NCI-H2171 (cell line): ENCODE measurements at places on chromosomes 13 and 19.

DNA sequence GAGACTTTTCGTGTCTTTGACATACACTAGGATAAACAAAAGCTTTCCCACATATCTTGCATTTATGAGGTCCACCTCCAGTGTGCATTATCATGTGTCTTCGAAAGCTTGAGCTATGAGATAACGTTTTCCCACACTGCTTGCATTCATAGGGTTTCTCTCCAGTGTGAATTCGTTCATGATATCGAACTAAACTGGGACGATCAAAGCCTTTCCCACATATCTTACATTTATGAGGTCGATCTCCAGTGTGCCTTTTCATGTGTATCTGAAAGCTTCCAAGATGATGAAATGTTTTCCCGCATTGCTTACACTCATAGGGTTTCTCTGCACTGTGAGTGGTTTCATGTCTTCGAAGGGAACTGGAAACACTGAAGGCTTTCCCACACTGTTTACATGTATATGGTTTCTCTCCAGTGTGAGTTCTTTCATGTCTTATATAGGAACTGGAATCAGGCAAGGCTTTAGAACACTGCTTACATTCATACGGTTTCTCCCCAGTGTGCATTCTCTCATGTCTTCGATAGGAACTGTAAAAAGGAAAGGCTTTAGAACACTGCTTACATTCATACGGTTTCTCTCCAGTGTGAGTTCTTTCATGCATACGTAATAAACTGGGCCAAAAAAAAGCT lies 14.5 kb downstream of the ZNF563 start:
- no peak for DNase-seq

- DNase-seq = no peak
Measured at GRCh38 chr19:10544753-10545251, 1.1 kb downstream of the ATG4D start.

- DNase-seq = no peak
Measured at GRCh38 chr19:49475995-49476880, 2.2 kb downstream of the FLT3LG start.

GRCh38 chr19:8338835-8339234 lies 4.2 kb downstream of the KANK3 start:
- no peak for DNase-seq

- DNase-seq = no peak
Measured at GRCh38 chr13:79604752-79605151, 123.8 kb downstream of the NDFIP2 start.

DNA sequence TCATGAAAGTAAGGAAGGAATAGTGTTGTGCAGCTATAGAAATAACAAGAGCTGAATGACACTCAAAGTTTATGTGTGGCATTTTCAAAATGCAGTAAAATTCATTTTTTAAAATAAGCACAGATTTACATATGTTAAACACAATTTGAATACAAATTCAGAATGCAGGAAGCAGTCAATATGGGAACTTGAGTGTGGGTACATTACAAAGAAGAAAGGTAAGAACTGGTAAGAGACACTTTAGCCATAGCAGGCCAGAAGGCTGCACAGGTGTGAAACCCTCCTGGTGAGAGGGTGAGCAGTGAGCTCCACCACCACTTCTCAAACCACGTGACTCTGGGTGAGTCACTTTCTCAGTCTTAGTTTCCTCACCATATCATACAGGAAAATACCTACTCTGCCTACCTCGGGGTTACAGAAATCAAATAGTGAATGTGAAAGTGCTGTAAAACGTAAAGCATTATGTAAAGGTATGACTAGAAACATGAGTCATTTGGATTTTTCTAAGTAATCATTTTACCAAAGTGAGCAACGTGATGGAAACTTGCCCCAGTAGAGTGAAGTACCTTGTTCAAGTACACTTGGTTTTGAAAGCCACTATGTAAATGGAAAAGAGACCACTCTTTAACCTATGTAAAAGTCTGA lies 40.5 kb downstream of the USP12 start:
- no peak for DNase-seq

- no peak for DNase-seq
Measured at GRCh38 chr19:51668216-51668615, 21.6 kb upstream of the SIGLEC14 start.

DNA sequence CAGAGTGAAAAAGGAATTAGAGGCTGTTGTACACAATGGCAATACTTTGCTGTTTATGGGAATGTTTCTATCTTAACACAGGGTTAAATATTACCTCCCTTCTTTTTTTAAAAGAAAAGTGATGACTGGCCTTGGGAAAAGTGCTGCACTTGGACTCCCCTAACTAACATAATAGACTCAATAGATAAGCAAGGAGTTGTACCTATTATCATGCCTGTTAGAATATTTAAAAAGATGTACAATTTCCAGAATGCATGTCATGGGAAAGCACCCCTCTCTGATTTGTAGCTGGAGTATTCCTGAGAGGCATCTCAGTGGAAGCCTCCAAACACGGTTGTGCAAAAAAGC lies 79.3 kb upstream of the GPC6 start:
- DNase-seq = no peak

DNA sequence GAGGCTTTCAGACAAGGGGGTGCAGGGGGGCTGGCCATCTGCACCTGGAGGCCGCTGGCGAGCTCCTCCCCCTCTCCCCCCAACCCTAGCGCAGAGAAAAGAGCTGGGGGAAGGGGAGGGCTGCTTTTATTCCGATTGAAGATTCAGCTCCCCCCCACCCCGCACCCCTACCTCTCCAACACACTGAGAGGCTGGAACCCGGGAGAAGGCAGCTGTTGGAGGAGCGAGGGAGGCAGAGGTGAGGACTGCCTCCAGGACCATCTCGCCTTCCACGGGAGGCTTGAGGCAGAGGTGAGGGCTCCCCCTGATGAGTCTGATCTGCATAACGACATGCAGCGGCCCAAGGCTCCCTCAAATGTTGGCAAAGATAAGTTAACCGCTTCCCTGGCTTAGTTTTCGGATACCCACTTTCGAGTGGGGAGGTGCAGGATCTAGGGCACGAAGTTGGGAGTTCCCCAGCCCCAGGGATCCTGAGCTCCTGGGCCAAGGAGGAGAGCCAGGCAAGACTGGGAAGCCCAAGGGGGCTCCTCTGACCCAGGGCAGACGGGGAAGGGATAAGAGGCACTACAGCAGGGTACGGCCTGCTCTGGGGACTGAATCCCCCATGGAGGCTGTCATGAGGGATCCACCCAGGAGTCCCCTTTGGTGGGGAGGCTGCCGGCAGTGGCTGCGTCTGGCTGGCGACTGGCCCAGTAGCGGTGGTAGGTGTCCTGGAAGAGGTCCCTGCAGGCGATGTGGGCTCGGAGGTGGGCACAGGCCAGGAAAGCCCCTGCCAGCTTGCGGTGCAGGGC lies 1.2 kb upstream of the NUMBL start:
- DNase-seq = peak; percentile 96

DNA sequence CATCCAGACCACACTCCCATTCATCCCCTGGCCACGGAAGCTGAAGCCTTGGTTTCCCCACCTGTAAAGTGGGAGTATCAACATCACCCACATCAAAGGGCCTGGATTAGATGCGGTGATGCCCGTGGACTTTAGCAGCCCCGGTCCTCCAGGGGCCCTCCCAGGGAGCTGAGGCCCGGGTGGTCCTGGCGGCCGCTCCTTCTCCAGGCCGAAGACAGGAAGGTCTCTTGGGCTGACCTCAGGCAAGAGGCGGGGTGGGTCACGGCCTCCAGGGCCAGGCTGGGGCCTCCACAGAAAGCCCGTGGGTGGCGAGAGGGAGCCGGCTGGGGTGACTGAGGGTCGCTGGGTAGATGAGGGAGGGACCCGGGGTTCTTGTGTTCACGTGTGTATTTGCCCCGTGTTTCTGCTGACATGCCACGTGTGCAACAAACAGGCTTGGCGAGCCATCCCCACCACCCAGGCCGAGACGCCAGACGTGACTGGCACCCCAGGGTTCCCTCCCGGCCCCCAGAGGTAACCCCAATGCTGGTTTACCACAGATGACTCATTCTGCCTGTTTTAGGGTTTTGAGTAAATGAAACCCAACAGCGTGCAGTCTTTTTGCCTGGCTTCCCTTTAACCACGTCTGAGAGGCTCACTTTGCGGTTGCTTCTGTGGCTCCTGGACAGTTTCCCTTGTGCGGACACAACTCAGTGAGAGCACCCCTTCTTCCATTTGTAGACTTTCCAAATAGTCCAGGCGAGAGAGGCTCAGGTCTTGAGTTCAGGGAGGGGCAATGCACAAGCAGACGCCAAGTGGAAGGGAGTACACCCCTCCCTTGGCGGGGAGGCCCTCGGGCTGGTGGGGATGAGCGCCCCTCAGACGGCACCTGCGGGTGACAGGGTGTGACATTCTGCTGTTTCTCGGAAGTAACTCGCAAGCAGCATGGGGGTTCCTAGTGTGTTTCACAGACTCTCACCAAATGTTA lies 42.9 kb downstream of the C13orf46 start:
- no peak for DNase-seq

- DNase-seq = no peak
Measured at GRCh38 chr13:77836423-77836822, 82.2 kb downstream of the EDNRB start.

GRCh38 chr13:78383071-78383484 lies 220.3 kb downstream of the POU4F1 start:
- DNase-seq = no peak

DNA sequence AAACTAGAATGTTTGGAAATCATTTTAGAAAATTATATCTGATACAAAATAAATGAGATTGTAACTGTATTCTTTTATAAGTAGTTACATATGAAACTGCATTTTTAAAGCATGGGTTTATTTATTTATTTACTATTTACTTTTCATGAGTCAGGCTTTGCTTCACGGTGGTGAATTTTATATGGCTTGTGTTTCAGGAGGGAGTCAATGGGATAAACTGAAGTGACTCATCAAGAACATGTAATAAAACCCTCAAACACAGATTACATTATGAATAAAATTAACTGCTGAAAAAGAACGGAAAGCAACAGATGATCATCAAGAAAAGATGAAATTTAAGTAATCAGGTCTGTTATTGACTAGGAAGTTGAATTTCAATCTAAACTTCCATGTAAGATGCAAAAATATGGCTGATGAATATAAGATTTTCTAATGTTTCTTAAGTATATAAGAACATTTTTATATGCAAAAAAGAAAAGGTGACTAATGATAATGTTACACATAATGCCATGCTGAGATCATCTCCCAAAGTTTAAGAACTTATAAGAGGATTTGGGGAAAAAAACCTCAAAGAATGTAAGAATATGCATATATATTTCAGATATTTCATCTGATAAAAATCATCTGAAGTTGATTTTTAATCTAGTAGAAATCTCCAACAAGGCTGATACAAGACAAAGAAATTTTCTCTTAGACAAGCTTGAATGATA lies 383.6 kb downstream of the SLITRK1 start:
- DNase-seq = no peak

DNA sequence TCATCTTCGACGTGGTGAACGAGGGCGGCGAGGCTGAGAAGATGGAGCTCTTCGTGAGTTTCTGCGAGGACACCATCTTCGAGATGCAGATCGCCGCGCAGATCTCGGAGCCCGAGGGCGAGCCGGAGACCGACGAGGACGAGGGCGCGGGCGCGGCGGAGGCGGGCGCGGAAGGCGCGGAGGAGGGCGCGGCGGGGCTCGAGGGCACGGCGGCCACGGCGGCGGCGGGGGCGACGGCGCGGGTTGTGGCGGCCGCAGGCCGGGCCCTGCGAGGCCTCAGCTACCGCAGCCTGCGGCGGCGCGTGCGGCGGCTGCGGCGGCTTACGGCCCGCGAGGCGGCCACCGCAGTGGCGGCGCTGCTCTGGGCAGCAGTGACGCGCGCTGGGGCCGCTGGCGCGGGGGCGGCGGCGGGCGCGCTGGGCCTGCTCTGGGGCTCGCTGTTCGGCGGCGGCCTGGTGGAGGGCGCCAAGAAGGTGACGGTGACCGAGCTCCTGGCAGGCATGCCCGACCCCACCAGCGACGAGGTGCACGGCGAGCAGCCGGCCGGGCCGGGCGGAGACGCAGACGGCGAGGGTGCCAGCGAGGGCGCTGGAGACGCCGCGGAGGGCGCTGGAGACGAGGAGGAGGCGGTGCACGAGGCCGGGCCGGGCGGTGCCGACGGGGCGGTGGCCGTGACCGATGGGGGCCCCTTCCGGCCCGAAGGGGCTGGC lies 52.6 kb downstream of the MAP4K1 start:
- no peak for DNase-seq

DNA sequence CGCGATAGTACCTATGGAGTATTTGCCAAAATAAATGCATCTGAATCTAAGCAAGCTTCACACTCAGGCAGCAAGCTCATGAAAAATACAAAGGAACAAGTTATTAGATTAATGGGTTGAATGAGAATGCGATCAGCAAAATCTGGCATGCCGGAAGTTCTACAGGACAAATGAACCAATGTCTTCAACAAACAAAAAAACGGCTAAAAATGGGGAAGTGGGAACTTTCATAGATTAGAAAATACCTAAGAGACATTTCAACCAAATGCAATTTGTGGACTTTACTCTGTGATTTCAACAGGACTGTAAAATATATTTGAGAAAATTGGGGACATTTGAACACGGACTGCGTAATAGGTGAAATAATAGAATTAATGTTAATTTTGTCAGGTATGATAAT lies 22.4 kb upstream of the RNASEH2B start:
- no peak for DNase-seq

- DNase-seq = no peak
Measured at GRCh38 chr19:34837262-34837661, 64.2 kb upstream of the ZNF599 start.

DNA sequence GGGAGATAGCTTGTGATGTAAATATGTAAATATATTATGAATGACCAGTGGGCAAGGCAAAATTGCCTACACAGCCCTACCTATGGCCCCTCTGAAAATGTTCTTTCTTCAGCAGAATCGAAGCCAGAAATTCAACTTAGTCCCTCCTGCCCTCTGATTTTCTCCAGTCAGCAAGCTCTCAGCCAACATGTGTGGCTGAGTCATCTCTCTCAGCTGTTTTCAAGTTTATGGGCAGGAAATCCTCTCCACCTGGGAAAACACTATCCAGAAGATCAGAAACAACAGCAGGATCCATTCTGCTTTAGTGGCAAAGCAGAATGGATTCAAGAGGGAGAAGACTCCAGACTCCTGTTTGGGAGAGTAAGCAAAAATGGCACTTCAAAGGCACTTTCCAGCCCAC lies 8.9 kb upstream of the ZNF527 start:
- DNase-seq = no peak

- DNase-seq = no peak
Measured at GRCh38 chr19:2101417-2102335, 5.0 kb downstream of the IZUMO4 start.

- no peak for DNase-seq
Measured at GRCh38 chr13:29513002-29513980, 82.2 kb downstream of the SLC7A1 start.

GRCh38 chr19:44851427-44851826 lies 5.3 kb downstream of the NECTIN2 start:
- no peak for DNase-seq

DNA sequence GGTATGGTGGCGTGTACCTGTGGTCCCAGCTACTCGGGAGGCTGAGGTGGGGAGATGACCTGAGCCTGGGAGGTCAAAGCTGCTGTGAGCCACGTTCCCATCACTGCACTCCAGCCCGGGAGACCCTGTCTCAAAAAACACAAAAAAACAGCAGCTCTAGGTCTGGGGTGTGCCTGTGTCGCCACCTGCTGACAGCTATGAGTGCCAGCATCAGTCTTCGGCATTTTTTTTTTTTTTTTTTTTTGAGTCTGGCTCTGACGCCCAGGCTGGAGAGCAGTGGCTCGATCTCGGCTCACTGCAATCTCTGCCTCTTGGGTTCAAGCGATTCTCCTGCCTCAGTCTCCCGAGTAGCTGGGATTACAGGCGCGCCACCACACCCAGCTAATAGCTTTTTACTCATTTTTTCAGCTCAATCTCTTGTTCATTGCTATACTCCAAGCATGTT lies 10.1 kb downstream of the AP2S1 start:
- peak; percentile 80 for DNase-seq
